Spleen (tissue), 13 donors: ENCODE measurements at places on chromosomes 16 and 17. TPM values are rescaled to one million over a fixed set of nuclear protein-coding genes. Genes with fewer than 3 reads are reported as not detected.

DNA sequence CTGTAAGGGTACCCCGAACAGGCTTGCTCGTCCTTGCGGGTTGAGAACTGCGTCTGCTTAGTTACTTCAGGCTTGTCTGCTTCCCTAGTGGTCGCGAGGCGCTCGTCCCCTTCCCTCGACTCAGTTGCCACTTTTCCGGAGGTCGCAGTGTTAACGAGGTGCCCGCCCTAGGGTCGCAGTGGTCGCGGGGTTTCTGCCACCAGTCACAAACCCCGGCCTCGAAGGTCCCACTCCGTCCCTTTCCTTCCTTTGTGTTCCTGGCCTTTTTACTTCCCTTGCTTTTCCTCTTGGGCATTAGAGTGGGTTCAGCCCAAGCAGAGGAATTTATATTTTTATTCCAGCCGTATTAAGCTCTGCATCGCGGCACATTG lies 299 bp downstream of the NUP85 start:
- H3K27me3 ChIP-seq = no peaks in the 10 kb centered on the region
- peaks cover 43% of the 10 kb centered on the region for H3K4me1 ChIP-seq
- no peak for DNase-seq
- peak overlapping the region; percentile 95 for H3K27ac ChIP-seq
- H3K36me3 ChIP-seq = peaks cover 21% of the 10 kb centered on the region

- peaks cover 31% of the 10 kb centered on the region for H3K4me1 ChIP-seq
- no peaks in the 10 kb centered on the region for H3K27me3 ChIP-seq
- peaks cover 3% of the 10 kb centered on the region for H3K36me3 ChIP-seq
- no peak overlapping the region for H3K27ac ChIP-seq
Observed at GRCh38 chr17:32015245-32016013, 8.2 kb downstream of the LRRC37B start.

Gene ATP2A3
- total RNA-seq = 219 TPM

DNA sequence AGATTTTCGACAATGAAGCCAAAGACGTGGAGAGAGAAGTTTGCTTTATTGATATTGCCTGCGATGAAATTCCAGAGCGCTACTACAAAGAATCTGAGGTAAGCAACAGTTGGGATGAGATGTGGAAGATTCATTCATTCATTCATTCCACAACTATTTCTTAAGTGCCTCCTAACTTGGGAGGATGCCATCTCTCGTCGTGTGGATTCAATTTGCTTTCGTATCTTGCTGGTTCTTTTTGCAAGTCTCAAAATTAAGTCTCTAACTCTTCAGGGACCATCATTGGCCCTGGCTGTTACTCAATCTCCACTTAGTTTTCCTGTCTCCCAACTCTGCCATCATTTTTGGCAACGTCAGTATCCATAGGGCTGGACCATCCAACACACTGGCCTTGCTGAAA lies 85.6 kb upstream of the NOL11 start:
- H3K36me3 ChIP-seq = peaks cover 3% of the 10 kb centered on the region
- H3K4me1 ChIP-seq = no peaks in the 10 kb centered on the region
- no peak for DNase-seq
- H3K4me3 ChIP-seq = no peak overlapping the region
- H3K27ac ChIP-seq = no peak overlapping the region

DNA sequence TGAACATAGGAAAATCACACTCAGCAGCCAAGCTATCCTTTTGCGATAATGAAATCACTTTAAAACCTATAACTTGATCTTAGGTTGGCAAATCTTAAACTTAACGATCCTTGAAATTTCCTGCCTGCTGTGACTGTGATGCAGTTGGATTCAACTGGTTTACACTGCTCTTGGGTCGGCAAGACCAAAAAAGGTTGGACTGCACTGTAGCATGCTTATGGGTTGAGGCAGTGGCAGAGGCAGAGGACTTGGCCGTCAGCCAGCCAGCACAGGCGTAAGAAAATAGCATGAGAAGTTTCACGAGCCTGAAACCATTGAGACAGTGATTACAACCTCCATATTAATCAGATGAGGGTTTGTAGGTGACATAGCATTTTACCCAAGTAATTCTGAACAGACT lies 21.4 kb downstream of the WSB1 start:
- H3K4me1 ChIP-seq = peaks cover 25% of the 10 kb centered on the region
- no peak overlapping the region for H3K27ac ChIP-seq
- no peaks in the 10 kb centered on the region for H3K27me3 ChIP-seq
- H3K4me3 ChIP-seq = no peak overlapping the region
- DNase-seq = no peak
- H3K36me3 ChIP-seq = peaks cover 79% of the 10 kb centered on the region

GRCh38 chr16:76946879-76947278 lies 244.1 kb upstream of the MON1B start:
- H3K4me1 ChIP-seq = no peaks in the 10 kb centered on the region
- no peaks in the 10 kb centered on the region for H3K27me3 ChIP-seq
- H3K36me3 ChIP-seq = no peaks in the 10 kb centered on the region
- H3K27ac ChIP-seq = no peak overlapping the region
- no peak for DNase-seq
- no peak overlapping the region for H3K4me3 ChIP-seq

DNA sequence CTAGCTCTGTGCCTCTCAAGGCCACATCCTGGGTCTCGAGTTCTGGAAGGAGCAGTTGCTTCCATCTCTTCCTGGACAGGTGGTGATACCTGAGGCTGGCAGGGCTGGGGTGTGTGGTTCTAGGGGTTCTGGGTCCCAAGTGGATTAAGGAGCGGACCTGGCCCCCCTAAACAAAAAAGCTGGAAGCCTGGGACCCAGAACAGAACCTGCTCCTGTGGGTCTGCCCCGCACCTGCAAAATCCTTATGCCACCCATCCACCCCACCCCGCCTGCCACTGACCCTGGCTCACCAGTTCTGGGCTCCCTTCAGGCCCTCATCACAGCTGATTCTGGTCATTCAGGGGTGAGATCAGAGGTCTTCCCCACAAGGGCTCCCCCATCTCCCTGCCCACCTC lies 44.8 kb downstream of the ADCY7 start:
- no peak overlapping the region for H3K27ac ChIP-seq
- H3K4me3 ChIP-seq = no peak overlapping the region
- no peaks in the 10 kb centered on the region for H3K27me3 ChIP-seq
- DNase-seq = peak; percentile 53
- peaks cover 98% of the 10 kb centered on the region for H3K36me3 ChIP-seq

- no peaks in the 10 kb centered on the region for H3K27me3 ChIP-seq
- H3K27ac ChIP-seq = no peak overlapping the region
- no peak for DNase-seq
- peaks cover 28% of the 10 kb centered on the region for H3K4me1 ChIP-seq
- no peak overlapping the region for H3K4me3 ChIP-seq
Observed at GRCh38 chr17:74784125-74784810, 8.1 kb upstream of the NAT9 start.

Gene TUBB3
- 2.4 TPM for total RNA-seq

- H3K4me1 ChIP-seq = peaks cover 20% of the 10 kb centered on the region
- no peaks in the 10 kb centered on the region for H3K36me3 ChIP-seq
- no peak for DNase-seq
Observed at GRCh38 chr16:22210854-22211253, 4.8 kb downstream of the EEF2K start.

Gene IRF8
- total RNA-seq = 235 TPM

- H3K27me3 ChIP-seq = no peaks in the 10 kb centered on the region
- peaks cover 29% of the 10 kb centered on the region for H3K4me1 ChIP-seq
- H3K27ac ChIP-seq = no peak overlapping the region
- H3K4me3 ChIP-seq = no peak overlapping the region
- no peak for DNase-seq
Observed at GRCh38 chr17:66542129-66542966, 239.9 kb downstream of the PRKCA start.

Gene KRT39
- total RNA-seq = not detected

- H3K27ac ChIP-seq = no peak overlapping the region
- H3K4me1 ChIP-seq = no peaks in the 10 kb centered on the region
- H3K4me3 ChIP-seq = no peak overlapping the region
- no peaks in the 10 kb centered on the region for H3K27me3 ChIP-seq
- no peaks in the 10 kb centered on the region for H3K36me3 ChIP-seq
Observed at GRCh38 chr17:31112001-31112661, 17.4 kb downstream of the NF1 start.

GRCh38 chr17:40707745-40708144 lies 4.2 kb upstream of the KRT24 start:
- H3K27me3 ChIP-seq = peaks cover 16% of the 10 kb centered on the region
- H3K4me1 ChIP-seq = no peaks in the 10 kb centered on the region
- DNase-seq = no peak
- no peaks in the 10 kb centered on the region for H3K36me3 ChIP-seq

Gene SPNS2
- total RNA-seq = 19.6 TPM

Gene TUBD1
- total RNA-seq = 9.9 TPM

GRCh38 chr16:83458612-83459011 lies 349.2 kb upstream of the HSBP1 start:
- no peak for DNase-seq
- no peaks in the 10 kb centered on the region for H3K36me3 ChIP-seq
- no peak overlapping the region for H3K4me3 ChIP-seq
- H3K27me3 ChIP-seq = peaks cover 15% of the 10 kb centered on the region
- no peaks in the 10 kb centered on the region for H3K4me1 ChIP-seq

Gene PERCC1
- total RNA-seq = 0.73 TPM

- no peak overlapping the region for H3K4me3 ChIP-seq
- no peaks in the 10 kb centered on the region for H3K27me3 ChIP-seq
- peaks cover 66% of the 10 kb centered on the region for H3K4me1 ChIP-seq
- peak; percentile 75 for DNase-seq
Observed at GRCh38 chr16:81632392-81633146, 146.5 kb upstream of the PLCG2 start.

DNA sequence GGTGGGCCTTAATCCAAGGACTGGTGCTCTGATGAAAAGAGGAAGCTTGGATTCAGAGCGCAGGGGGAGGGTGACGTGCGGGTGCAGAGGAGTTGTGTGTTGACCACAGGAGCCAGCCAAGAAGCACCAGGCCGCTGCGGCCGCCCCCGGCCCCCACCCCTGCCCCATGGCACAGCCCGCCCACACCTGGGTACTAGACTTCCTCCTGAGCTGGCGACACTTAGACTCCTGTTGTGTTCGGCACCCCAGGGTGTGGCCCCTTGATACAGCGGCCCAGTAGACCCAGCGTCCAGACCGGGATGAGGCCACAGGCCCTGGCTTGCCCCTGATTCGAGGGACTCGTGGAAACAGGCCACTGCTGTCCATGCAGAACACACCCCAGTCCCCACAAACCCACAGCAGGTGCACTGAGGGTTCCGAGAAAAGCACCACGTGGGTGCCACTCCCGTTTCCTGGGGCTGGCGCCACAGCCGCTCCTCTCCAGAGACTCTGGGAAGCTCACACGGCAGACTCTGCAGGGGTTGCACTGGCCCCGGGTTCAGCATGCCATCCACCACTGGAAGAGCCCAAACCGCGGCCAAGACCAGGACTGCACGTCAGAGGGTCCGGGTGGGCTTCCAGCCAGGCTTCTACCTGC lies 5.7 kb upstream of the SNAI3 start:
- H3K36me3 ChIP-seq = peaks cover 15% of the 10 kb centered on the region
- peak; percentile 92 for DNase-seq
- no peaks in the 10 kb centered on the region for H3K27me3 ChIP-seq
- peaks cover 9% of the 10 kb centered on the region for H3K4me1 ChIP-seq
- H3K27ac ChIP-seq = peak overlapping the region; percentile 78

Gene MT4
- not detected for total RNA-seq

GRCh38 chr17:79192503-79193351 lies 118.1 kb downstream of the ENGASE start:
- no peak overlapping the region for H3K27ac ChIP-seq
- no peak overlapping the region for H3K4me3 ChIP-seq
- H3K36me3 ChIP-seq = no peaks in the 10 kb centered on the region
- peaks cover 19% of the 10 kb centered on the region for H3K27me3 ChIP-seq
- no peak for DNase-seq

Gene NR1D1
- 6.8 TPM for total RNA-seq

DNA sequence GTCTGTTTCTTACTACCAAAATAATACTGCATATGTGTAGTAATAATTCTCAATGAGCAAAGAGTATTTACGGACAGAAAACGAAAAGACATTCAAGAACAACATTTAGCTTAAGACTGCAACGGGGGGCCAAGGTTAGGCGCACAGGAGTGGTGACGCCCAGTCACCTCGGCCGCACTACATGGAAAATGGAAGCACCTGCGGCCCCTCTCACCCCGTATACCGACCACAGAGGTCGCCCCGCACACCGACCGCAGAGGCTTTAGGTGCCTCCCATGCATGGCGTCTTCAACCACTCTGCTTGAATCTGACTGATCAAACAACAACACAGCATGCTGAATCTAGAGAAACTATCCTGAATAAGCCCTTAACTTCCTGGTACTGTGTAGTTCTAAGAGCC lies 26.4 kb downstream of the CCDC57 start:
- no peak overlapping the region for H3K4me3 ChIP-seq
- no peak for DNase-seq
- H3K27ac ChIP-seq = no peak overlapping the region
- H3K27me3 ChIP-seq = no peaks in the 10 kb centered on the region

- no peaks in the 10 kb centered on the region for H3K27me3 ChIP-seq
- no peaks in the 10 kb centered on the region for H3K36me3 ChIP-seq
- H3K27ac ChIP-seq = peak overlapping the region; percentile 91
- DNase-seq = no peak
- peaks cover 82% of the 10 kb centered on the region for H3K4me1 ChIP-seq
- H3K4me3 ChIP-seq = no peak overlapping the region
Observed at GRCh38 chr17:1588821-1589585, 26.4 kb upstream of the PITPNA start.

- H3K27me3 ChIP-seq = no peaks in the 10 kb centered on the region
- peaks cover 65% of the 10 kb centered on the region for H3K4me1 ChIP-seq
- peak; percentile 93 for DNase-seq
- H3K27ac ChIP-seq = peak overlapping the region; percentile 11
Observed at GRCh38 chr17:4004517-4005295, 40.5 kb upstream of the ATP2A3 start.

DNA sequence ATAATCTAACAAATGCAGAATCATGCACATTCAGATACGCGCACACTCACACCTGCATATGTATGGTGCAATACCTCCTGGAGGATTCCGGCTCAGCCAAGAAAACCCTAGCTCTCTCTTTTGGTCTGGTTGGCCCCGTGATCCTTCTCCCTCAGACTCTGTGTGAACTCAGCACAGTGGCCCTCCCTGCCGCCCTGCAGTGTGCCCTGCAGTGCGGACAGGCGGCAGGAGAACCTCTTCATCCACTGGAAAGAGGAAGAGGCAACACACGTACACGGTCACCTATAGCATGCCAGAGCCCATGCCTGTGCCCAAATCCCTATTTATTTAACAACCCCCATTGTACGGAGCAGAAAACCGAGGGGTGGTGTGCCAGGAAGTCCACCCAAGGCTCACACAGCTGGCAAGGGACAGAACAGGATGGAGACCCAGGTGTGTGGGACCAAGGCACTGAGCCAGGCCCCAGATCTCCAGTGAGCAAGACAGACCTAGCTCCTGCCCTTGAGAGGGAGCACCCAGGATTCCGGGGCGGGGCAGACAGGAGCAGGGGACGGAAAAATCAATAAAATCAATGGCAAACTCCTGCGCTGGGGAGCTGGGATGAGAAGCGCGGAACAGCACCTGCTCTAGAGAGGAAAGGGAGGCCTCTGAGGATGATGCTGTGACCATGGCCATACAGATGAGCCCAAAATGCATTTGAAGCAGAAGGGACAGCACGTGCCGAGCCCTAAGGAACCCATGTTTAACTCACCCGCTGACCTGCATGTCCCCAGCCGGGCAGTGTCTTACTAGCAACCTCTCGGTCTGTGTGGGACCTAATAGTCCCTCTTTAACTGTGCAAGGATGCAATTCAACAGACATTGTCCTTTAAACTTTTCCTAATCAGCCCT lies 54.7 kb upstream of the CIBAR2 start:
- no peak for DNase-seq
- no peaks in the 10 kb centered on the region for H3K36me3 ChIP-seq
- H3K4me3 ChIP-seq = no peak overlapping the region
- H3K27ac ChIP-seq = no peak overlapping the region
- peaks cover 26% of the 10 kb centered on the region for H3K27me3 ChIP-seq
